ENCODE measurements at places on chromosomes 2 and 18.

DNA sequence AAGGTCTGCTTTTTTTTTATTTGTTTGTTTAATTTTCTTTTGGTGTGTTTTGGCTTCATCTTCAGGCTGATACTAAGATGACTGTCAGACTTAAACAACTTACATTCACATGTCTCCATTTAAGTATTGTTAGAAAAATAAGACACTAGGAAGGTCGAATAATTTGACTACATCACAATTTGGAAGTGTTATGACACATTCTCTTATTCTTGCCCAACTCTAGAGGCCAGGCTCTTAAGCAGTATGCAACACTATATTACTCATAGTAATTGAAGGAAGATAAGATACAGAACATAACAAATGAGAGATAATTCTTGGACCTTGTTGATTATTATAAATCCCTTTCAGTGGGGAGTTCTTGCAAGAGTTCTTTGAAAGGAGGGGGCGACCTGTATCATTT lies 295.3 kb upstream of the COL3A1 start:
- DNase-seq, result no peak
- peaks cover 43% of the 10 kb centered on the region for H3K4me1 ChIP-seq
- no peak overlapping the region for H3K4me3 ChIP-seq
- no peaks in the 10 kb centered on the region for H3K27me3 ChIP-seq
- H3K27ac ChIP-seq, result no peak overlapping the region
- H3K36me3 ChIP-seq, result no peaks in the 10 kb centered on the region

- H3K4me1 ChIP-seq, result peaks cover 7% of the 10 kb centered on the region
- no peak overlapping the region for H3K4me3 ChIP-seq
- DNase-seq, result no peak
- H3K27me3 ChIP-seq, result peaks cover 43% of the 10 kb centered on the region
- H3K36me3 ChIP-seq, result no peaks in the 10 kb centered on the region
Observed at GRCh38 chr2:111984213-111984604, 70.9 kb upstream of the TMEM87B start.

- H3K4me1 ChIP-seq, result peaks cover 34% of the 10 kb centered on the region
- H3K4me3 ChIP-seq, result no peak overlapping the region
- H3K27me3 ChIP-seq, result no peaks in the 10 kb centered on the region
- no peak for DNase-seq
- H3K36me3 ChIP-seq, result no peaks in the 10 kb centered on the region
- no peak overlapping the region for H3K27ac ChIP-seq
Observed at GRCh38 chr2:160144280-160144990, 55.6 kb downstream of the ITGB6 start.

GRCh38 chr2:217349251-217349650 lies 489.4 kb upstream of the TNP1 start:
- DNase-seq, result no peak
- no peak overlapping the region for H3K4me3 ChIP-seq
- H3K4me1 ChIP-seq, result no peaks in the 10 kb centered on the region
- H3K27ac ChIP-seq, result no peak overlapping the region
- H3K36me3 ChIP-seq, result peaks cover 41% of the 10 kb centered on the region
- peaks cover 2% of the 10 kb centered on the region for H3K27me3 ChIP-seq

DNA sequence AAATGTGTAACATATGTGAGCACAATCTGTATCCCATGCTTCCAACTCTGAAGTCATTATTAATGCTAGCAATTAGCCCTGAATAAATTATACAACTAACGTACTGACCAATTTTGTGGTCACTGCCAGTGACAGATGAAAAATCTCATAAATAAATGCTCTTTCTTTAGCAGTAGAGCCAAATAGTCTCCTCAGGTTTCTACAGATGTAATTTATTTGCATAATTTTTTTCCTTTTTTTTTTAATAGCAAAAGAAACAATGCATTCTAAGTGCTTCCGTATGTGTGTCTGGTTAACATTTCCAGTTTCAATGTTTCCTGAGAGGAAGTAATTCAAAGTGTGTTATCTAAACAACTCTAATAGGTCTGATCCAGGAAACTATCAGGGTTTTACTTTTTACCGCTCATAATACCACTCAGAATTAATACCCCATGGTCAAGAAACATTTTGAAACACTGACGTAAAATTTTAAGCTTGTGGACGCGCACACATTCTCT lies 108.4 kb downstream of the MEP1B start:
- H3K4me1 ChIP-seq, result no peaks in the 10 kb centered on the region
- no peak for DNase-seq
- H3K36me3 ChIP-seq, result no peaks in the 10 kb centered on the region
- H3K27ac ChIP-seq, result no peak overlapping the region
- H3K27me3 ChIP-seq, result no peaks in the 10 kb centered on the region

- H3K27ac ChIP-seq, result no peak overlapping the region
- no peaks in the 10 kb centered on the region for H3K36me3 ChIP-seq
- H3K4me1 ChIP-seq, result peaks cover 12% of the 10 kb centered on the region
- no peak overlapping the region for H3K4me3 ChIP-seq
Observed at GRCh38 chr18:24417480-24417879, 9.0 kb upstream of the IMPACT start.

DNA sequence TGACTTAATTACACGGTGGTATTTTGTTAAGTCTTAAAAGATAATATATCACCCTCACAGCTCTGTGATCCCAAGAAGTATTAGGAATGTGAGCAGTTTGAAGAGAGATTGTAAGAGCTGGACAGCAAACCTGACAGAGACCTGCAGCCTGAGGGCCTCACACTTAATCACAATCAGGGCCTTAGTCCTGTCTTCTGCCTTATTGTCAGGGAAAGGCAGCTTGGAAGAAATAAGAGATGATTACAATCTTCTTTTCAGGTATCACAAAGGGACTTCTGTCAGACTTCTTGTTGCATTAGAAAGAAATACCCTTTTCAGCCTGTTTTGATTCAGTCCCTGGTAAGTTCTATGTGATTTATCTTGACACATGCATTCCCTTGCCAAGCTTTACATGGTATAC lies 1433.8 kb upstream of the SLC39A10 start:
- H3K4me3 ChIP-seq, result no peak overlapping the region
- H3K27ac ChIP-seq, result no peak overlapping the region
- no peaks in the 10 kb centered on the region for H3K4me1 ChIP-seq

DNA sequence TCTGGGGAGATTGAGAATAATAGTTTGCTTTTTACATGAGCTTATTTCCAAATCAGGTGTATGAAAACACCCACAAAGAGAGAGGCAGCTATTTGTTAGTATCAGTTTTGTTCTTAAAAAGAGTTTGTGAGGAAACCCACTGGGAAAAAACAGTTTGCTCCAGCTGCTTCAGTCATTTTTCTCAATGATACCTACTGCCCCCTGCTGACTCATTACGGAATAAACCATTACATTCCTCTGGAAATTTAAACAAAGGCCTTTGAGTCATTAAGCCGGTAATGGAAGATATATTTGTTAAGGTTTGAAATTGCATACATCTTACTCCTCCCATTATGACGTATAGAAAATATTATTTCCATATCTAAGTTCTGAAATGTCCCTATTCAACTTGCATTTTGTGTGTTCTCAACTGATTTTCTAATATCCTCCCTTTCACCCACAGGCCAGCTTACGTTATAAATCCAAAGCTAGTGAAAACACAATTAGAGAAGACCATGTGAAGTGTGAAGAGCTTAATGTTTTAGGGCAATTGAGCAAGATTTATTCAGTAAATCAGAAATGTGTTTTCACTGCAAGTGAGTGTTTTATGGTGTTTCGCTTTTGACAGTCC lies 761.6 kb downstream of the DSC3 start:
- H3K27ac ChIP-seq, result no peak overlapping the region
- peaks cover 18% of the 10 kb centered on the region for H3K4me1 ChIP-seq
- no peaks in the 10 kb centered on the region for H3K27me3 ChIP-seq
- no peaks in the 10 kb centered on the region for H3K36me3 ChIP-seq

- H3K4me1 ChIP-seq, result no peaks in the 10 kb centered on the region
- no peak overlapping the region for H3K27ac ChIP-seq
- no peak overlapping the region for H3K4me3 ChIP-seq
- peaks cover 2% of the 10 kb centered on the region for H3K36me3 ChIP-seq
- no peak for DNase-seq
Observed at GRCh38 chr2:10522170-10522448, 74.0 kb upstream of the ODC1 start.

GRCh38 chr2:111049792-111050640 lies 70.7 kb upstream of the BCL2L11 start:
- no peaks in the 10 kb centered on the region for H3K36me3 ChIP-seq
- H3K27me3 ChIP-seq, result peaks cover 47% of the 10 kb centered on the region
- DNase-seq, result no peak
- no peaks in the 10 kb centered on the region for H3K4me1 ChIP-seq
- H3K27ac ChIP-seq, result no peak overlapping the region

DNA sequence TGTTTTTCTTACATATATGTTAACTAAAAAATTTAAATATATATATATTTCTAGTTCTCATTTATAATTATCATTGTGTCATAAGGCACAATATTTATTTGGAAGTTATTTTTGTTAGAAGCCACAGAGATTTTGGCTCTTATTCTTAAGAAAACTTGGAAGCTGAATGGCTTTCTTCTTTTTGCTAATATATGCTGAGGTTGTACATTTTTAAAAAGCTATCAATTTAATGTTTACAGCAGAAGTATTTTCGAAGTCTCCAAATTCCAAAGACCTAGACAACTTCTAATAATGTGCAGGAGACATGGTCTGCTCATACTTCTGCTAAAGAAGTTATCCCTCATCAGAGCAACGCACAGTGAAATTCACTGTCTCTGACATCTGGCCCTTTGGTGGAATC lies 3.7 kb upstream of the PIEZO2 start:
- H3K27ac ChIP-seq, result no peak overlapping the region
- DNase-seq, result no peak
- peaks cover 7% of the 10 kb centered on the region for H3K4me1 ChIP-seq
- no peaks in the 10 kb centered on the region for H3K36me3 ChIP-seq
